Cerebellum (tissue), 4 donors: ENCODE measurements at places on chromosomes 6 and 20. TPM values are rescaled to one million over a fixed set of nuclear protein-coding genes. Genes with fewer than 3 reads are reported as not detected.

PKIB gene
- 3.3 TPM for total RNA-seq

MAS1 gene
- 0.09 TPM for total RNA-seq

MPC1 gene
- 27.1 TPM for total RNA-seq

PEDS1 gene
- total RNA-seq, result 8.6 TPM

SLC22A7 gene
- total RNA-seq, result 0.36 TPM

SLC22A2 gene
- 0.36 TPM for total RNA-seq

SLA2 gene
- total RNA-seq, result 0.09 TPM

LGSN gene
- not detected for total RNA-seq

XKR7 gene
- total RNA-seq, result 20.0 TPM

VSTM2L gene
- 52.6 TPM for total RNA-seq

SNAP91 gene
- total RNA-seq, result 81.5 TPM

CYP39A1 gene
- total RNA-seq, result 8.5 TPM

FKBP1C gene
- 0.36 TPM for total RNA-seq
